Cortex of kidney (tissue), 1 donor: ENCODE measurements at places on chromosomes 7 and 10.

GRCh38 chr10:91798649-91799611, 704 bp downstream of the TNKS2 start:
- no peak for DNase-seq

DNA sequence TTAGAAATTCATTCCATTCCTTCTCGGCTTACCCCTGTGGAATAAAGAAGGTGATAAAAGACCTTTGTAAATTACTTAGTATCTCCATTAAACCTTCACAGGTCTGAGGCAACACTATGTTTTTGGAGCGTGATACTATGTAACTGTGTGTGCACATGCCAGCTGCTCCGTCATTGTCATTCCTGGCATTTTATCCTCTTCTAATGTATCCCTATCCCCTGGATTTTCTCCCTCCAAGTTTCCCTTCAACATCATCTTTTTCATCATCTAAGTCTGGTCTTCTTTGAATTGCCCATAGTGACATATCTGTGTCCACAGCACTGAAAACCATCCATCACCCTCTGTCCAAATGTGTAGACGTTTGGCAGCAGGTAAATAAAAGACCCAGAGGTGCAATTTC, 125.7 kb downstream of the TEX36 start:
- no peak for DNase-seq

DNA sequence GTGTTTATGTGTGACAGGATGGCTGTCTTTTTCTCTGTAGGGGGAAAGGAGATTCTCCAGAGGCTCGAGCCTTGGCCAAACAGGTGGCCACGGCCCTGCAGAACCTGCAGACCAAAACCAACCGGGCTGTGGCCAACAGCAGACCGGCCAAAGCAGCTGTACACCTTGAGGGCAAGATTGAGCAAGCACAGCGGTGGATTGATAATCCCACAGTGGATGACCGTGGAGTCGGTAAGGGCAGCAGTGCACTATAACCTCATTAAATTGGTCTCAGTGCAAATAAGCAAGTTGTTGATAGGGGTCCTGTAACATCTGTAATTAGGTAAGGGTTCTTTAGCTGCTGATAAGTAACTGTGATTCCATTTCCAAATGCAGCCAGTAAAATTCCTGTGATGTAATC, 56.4 kb downstream of the AP3M1 start:
- DNase-seq: no peak

DNA sequence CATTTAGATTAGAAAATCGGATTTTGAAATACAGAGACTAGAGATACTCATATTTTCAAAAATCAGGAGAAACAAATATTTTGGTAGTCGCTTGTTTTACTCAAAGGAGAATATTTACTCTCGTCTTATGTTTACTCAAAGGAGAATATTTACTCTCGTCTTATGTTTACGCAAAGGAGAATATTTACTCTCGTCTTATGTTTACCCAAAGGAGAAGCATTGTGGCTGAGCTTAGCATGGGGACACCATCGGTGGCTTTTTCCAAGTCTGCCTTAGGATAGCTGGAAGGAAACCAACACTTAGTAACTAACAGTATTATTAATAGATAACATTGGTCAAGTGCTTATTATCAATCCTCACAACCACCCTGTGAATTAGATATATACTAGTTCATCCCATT, 71.8 kb downstream of the SNX10 start:
- DNase-seq: no peak

- DNase-seq: no peak
These were observed 324.8 kb downstream of the SFMBT2 start for GRCh38 chr10:7085913-7086589.

DNA sequence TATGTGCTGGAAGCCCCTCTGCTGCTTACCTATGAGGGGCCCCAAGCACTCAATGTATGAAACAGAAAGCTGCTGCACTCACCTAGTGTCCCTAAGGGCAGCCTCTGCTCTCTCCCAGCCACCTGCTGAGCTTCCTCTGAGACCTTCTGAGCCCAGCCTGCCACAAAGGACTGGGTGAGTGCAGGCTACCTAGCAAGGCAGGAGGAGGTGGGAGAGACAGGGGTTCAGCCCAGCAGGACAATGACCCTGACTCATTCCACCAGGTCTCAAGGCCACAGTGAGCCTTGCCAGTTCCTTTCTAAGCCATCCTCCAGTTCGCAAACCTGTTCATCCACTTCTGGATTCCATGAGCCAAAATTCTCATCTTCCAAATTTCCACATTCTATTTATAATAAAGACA, 16.3 kb downstream of the VOPP1 start:
- no peak for DNase-seq

GRCh38 chr10:53432035-53432434, 659.5 kb upstream of the MBL2 start:
- DNase-seq: no peak

DNA sequence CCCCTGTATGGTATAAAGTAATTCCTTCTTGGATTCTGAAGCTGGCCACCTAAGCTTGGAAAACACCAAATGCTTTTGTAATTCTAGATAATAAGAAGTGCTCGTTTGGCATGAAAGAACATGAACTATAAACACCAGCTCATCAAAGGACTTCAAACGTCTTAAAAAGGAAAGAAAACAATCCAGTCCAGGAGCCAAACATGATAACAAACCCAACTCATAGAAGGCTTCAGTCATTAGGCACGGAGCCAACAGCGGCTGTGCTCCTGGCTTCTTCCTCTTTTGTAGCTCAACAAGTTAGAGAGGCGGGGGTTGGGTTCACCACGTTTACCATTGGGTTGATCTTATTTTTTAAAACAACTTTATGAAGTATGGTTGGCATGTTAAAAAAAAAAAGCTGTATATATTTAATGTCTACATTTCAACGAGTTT, 56.4 kb upstream of the ECHDC3 start:
- DNase-seq: no peak

DNA sequence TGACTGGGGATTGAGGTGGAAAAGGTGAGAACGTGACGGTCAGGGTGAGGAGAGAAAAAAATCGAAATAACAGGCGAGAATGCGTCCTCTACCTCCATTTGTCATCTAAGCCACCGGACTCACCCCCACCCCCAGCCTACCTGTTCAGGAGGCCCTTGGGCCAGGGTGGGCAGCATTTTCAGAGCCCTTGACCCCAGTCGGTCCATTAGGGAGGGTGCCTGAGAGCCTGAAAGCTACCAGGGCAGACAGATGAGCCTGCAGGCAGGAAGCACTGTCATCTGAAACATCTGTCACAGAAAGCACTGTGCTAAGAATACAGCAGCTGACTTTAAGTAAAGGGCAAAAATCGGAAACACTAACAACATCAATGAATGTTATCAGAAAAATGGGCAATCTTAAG, 47.0 kb downstream of the MAD1L1 start:
- DNase-seq: no peak

GRCh38 chr7:140714331-140715040, 18.0 kb downstream of the NDUFB2 start:
- no peak for DNase-seq

- DNase-seq: no peak
These were observed 221.0 kb upstream of the KLF14 start for GRCh38 chr7:130954918-130955564.

- DNase-seq: no peak
These were observed 10.6 kb downstream of the PLEKHS1 start for GRCh38 chr10:113762083-113762482.

GRCh38 chr7:2037808-2038522, 194.8 kb downstream of the MAD1L1 start:
- no peak for DNase-seq

DNA sequence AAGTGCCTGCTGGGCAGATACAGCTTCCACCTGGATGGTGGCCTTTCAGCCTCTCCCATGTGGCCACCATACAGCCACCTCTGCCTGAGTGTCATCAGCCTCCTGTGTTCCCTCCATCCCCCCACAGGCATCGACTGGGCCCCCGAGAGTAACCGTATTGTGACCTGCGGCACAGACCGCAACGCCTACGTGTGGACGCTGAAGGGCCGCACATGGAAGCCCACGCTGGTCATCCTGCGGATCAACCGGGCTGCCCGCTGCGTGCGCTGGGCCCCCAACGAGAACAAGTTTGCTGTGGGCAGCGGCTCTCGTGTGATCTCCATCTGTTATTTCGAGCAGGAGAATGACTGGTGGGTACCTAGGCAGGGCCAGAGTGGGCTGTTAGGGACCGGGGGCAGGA, 13.4 kb downstream of the ARPC1B start:
- no peak for DNase-seq

DNA sequence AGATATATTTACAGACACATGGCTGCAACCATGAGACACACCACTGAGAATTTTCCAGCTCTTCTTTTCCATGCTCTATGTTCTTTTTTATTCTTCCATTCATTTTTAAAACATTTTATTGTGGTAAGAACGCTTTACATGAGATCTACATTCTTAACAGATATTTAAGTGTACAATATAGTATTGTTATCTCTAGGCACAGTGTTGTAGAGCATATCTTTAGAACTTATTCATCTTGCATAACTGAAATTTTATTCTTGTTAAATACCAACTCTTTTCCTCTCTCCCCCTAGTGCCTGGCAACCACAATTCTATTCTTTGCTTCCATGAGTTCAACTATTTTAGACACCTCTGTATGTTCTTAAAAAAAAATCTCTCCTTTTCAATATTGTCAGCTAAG, 67.1 kb upstream of the HABP2 start:
- no peak for DNase-seq

DNA sequence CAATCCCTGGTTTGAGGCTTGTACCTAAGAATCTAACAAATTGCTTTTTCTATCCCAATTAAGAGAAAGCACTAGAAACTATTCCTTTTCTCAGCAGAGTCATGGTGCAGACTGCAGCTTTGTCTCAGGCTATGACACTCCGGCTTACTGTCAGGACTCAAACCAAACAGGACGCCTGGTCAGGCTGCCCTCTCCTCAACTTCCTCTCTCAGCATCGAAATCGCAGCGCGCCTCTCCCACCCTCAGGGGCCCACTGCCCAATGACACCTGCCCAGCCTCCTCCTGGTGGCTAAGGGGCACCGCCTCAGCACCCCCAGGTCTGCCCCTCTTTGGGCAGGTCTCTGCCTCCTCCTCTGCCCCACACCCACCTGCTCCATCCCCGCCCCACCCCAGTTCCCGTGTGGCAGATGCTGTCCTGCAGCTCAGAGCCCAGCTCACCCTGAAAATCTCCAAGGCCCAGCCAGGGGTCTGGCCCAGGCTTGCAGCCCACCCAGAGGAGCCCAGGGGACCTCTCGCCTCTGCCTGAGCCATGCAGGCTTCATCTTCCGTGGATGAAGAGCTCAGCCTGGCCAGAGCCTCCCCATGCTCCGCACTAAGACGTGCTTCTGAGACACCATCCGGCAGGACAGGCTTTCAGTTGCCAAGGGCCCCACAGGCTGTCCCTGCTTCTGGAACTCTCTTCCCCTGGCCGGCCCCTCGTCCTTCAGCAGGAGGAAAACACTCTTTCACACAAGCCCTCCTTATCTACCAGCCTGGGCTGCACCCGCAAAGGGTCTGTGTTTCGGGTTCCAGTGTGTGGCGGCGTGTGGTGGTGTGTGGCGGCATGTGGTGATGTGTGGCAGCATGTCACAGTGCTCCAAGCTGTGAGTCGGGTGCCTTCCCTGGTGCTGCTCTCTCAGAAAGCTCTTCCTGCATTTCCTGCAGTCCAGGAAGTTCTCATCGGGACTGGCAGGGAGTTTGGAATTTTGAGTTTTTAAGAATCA, 16.4 kb upstream of the PTPRN2 start:
- no peak for DNase-seq

GRCh38 chr7:86950360-86950759, 109.1 kb downstream of the ELAPOR2 start:
- no peak for DNase-seq

GRCh38 chr7:141354251-141354650, 197.0 kb upstream of the AGK start:
- DNase-seq: no peak

DNA sequence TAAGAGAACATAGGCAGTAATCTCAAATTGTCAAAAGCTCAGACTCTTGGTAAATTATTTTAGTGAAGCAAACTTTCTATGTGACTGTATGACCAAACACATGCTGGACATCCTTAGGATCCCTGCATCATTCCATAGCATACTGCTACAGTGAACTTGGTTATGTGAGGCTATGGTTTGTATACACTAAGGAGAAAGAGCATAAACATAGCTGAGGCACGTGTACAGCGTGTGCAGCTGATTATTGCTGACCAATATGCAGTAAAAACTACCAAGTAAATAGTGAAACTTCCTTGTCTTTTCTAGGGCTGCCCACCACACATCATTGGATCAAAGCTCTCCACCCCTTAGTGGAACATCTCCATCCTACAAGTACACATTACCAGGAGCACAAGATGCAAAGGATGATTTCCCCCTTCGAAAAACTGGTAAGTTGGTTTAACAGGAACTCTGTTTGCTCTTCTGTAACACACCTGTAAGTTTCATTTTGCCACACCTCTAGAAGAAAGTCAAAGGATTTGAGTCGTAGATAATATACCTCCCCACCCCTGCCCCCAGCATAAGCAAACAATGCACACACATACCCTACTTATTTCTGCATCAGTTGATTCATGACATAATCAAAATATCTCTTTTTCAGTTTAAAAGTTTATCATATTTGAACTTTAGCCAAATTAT, 98.2 kb downstream of the HDAC9 start:
- no peak for DNase-seq

DNA sequence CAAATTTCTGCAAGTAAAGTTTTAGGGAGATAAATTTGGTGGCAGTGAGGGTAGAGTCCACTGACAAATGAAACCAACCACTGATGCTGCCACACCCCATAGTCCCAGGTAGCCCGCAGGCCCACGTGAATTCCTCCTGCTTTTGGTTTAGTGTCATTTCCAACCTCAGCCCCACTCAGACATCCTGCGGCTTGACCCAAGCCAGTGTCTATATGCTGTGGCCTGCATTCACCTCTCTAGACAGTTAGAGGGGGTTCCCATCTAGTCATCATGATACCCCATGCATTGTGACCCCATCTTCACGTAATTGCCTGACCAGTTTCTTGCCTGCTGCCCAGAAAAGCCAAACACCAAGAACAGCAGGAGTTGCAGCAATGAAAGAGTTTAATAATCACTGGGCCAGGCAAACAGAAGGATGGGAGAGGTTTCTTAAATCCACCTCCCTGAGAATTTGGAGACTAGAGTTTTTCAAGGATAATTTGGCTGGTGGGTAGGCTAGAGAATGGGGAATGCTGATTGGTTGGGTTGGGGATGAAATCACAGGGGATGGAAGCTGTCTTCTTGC, 332.0 kb upstream of the GALNT17 start:
- no peak for DNase-seq

GRCh38 chr7:137798073-137798763, 48.6 kb downstream of the DGKI start:
- no peak for DNase-seq

DNA sequence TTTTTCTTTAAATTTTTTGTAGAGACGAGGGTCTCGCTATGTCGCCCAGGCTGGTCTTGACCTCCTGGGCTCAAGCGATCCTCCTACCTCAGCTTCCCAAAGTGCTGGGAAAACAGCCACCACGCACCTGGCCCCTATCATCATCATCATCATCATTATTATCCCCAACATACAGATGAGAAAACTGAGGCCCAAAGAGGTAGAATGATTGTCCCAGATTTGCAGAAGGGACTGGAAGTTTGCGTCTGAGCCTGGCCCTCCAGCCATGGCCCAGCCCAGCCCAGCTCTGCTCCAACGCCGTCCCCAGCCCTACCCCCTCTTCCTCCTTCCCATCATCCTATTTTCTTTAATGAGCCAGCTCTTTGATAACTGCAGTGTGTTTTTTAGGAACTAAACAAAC, 34.9 kb downstream of the TMEM130 start:
- DNase-seq: no peak

- no peak for DNase-seq
These were observed 32.1 kb downstream of the SGPL1 start for GRCh38 chr10:70847659-70848360.

GRCh38 chr10:33781606-33782395, 447.3 kb upstream of the NRP1 start:
- DNase-seq: no peak
